Endothelial cell of umbilical vein (primary cell): ENCODE measurements at places on chromosomes 1 and 21.

- DNase-seq: peak; percentile 10
Measured at GRCh38 chr21:28207436-28208173, 785.1 kb downstream of the LTN1 start.

DNA sequence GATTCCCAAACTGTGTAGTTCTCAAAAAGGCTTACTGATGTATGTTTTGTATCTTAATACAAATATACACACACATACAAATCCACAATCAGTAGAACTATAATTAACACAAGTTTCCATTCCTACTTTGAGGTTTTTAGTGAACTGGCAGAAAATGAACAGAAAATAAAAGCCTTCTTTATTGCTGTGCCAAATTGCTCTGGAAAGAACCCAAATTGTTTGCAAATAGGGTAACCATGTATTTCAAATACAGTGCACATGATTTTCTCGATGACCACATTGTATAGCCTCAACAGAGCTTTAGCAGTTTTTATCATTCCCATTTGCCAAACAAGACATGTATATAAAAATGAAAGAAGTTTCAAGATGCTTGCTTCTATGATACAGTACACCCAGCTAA lies 173.3 kb downstream of the COL24A1 start:
- no peak for DNase-seq

DNA sequence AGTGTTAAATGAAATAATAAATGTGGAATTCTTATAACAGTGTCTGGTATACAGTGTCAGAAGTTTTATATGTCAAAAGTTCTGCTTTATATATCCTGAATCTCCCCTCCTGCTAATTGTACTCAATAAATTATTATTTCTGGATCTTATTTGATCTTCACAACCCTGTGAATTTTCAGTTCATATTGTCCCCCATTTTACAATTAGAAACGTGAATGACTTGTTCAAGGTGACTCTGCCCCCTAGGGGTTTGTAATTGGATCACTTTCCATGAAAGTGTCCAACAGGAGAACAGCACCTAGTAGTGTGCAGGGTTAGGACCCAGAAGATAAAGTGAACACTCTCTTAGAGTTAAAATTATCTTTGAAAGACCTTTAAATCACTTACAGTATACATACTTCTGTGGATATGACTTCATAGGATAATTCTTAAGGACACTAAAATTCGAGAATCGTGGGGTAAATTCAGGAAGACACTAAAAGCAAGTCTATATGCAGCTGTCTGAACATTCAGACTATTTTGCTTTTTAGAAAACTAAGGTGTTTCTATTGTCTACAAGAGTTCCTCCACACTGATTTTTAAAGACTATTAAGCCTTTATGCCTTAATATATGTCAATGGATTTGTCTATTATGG lies 4.5 kb upstream of the DDR2 start:
- DNase-seq: peak; percentile 48

DNA sequence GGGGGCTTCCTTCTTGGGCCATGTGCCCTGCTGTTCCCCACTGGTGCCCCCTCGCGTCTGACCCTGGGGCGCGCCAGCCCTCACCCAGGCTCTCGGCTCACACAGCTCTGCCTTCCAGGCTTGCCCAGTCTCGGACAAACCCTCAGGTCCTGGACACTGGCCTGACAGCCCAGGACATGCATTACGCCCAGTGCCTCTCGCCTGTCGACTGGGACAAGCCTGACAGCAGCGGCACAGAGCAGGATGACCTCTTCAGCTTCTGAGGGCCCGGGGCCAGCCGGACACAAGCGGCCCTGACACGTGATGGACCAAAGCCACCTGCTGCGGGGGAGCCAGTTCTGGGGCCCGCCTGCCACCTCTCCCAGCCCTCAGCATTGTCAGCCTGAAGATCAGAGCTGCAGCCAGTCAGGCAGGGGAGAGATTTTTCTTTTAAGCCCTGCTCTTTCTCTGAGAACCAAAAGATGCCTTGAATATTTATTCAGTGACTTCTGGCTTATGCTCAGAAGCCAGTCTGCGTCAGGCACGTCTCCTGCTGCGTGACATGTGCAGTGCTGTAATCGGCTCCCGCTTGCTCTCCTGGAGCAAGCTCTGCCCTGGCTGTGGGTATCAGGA lies 23.4 kb downstream of the LDLRAP1 start:
- DNase-seq: no peak
